Sigmoid colon (tissue), 7 donors: ENCODE measurements at places on chromosomes 3 and 15. TPM values are rescaled to one million over a fixed set of nuclear protein-coding genes. Genes with fewer than 3 reads are reported as not detected.

GRCh38 chr3:106030627-106030963, 161.8 kb upstream of the CBLB start:
- no peaks in the 10 kb centered on the region for H3K4me1 ChIP-seq
- no peak overlapping the region for H3K27ac ChIP-seq
- H3K4me3 ChIP-seq = no peak overlapping the region
- no peak for DNase-seq
- H3K36me3 ChIP-seq = no peaks in the 10 kb centered on the region
- H3K27me3 ChIP-seq = no peaks in the 10 kb centered on the region

- no peaks in the 10 kb centered on the region for H3K27me3 ChIP-seq
- no peak for DNase-seq
- peaks cover 15% of the 10 kb centered on the region for H3K36me3 ChIP-seq
These were observed 69.4 kb upstream of the PLXNA1 start for GRCh38 chr3:126913524-126913923.

- no peak overlapping the region for H3K4me3 ChIP-seq
- H3K36me3 ChIP-seq = no peaks in the 10 kb centered on the region
- no peak overlapping the region for H3K27ac ChIP-seq
- no peaks in the 10 kb centered on the region for H3K27me3 ChIP-seq
- no peaks in the 10 kb centered on the region for H3K4me1 ChIP-seq
- DNase-seq = no peak
These were observed 1040.7 kb upstream of the CFAP20DC start for GRCh38 chr3:60090548-60090947.

Gene SNX33
- total RNA-seq = 25.7 TPM

- H3K4me3 ChIP-seq = no peak overlapping the region
- no peaks in the 10 kb centered on the region for H3K36me3 ChIP-seq
- no peaks in the 10 kb centered on the region for H3K27me3 ChIP-seq
- no peak overlapping the region for H3K27ac ChIP-seq
- peaks cover 15% of the 10 kb centered on the region for H3K4me1 ChIP-seq
These were observed 38.9 kb downstream of the SLCO3A1 start for GRCh38 chr15:91892436-91892835.

GRCh38 chr15:88714782-88715372, 76.1 kb downstream of the ISG20 start:
- no peaks in the 10 kb centered on the region for H3K36me3 ChIP-seq
- H3K27me3 ChIP-seq = no peaks in the 10 kb centered on the region
- no peak overlapping the region for H3K4me3 ChIP-seq
- H3K4me1 ChIP-seq = no peaks in the 10 kb centered on the region
- no peak for DNase-seq

- no peaks in the 10 kb centered on the region for H3K27me3 ChIP-seq
- H3K27ac ChIP-seq = no peak overlapping the region
- H3K4me1 ChIP-seq = no peaks in the 10 kb centered on the region
- no peak overlapping the region for H3K4me3 ChIP-seq
- DNase-seq = no peak
These were observed 597.3 kb downstream of the ZIC1 start for GRCh38 chr3:148006508-148006907.

DNA sequence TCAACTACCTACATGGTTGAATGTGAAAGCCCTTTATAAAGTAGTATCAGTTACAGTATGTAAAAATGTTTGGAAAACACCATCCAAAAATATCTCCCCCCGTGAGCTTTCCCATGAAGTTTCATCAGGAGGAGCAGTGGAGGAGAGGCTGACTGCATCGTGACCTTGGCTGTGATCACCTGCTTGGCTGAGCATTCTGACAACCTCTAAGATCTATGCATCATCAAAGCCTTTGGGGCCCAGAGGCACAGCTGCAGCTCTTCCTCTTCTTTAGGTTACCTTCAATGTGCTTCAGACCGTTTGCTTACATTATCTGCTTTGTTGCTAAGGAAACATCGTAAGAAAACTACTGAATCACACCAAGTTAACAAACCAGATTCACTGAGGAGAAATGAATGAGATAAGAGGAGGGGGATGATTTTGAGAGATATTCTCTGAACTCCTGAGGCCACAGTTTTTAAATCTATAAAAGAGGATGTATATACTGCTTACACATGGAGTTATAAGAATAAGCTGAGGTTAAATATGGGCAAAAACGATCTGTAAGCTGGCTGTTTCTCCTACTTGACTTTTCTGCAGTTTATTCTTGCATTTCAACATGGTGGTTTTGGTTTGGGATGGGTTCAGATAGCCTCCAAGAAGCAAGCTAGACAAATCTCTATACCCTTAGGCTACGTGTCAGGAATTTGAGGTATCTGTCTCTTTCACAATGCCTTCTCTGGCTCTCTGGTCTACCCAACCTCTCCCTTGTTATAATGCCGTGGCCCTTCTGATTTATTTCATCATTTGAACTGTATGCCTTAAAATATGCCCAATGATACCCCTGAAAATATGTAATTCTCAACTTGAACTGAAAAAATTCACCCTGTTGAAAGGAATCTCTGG, 4.0 kb downstream of the GCSAM start:
- H3K27ac ChIP-seq = no peak overlapping the region
- no peaks in the 10 kb centered on the region for H3K36me3 ChIP-seq
- no peaks in the 10 kb centered on the region for H3K27me3 ChIP-seq
- no peak overlapping the region for H3K4me3 ChIP-seq
- H3K4me1 ChIP-seq = no peaks in the 10 kb centered on the region

Gene NEO1
- 26.9 TPM for total RNA-seq
